AG10803 (cell line): ENCODE measurements at places on chromosomes 13 and 19.
A peak's percentile ranks its signal among the peaks of the same experiment; 100 is the strongest.

DNA sequence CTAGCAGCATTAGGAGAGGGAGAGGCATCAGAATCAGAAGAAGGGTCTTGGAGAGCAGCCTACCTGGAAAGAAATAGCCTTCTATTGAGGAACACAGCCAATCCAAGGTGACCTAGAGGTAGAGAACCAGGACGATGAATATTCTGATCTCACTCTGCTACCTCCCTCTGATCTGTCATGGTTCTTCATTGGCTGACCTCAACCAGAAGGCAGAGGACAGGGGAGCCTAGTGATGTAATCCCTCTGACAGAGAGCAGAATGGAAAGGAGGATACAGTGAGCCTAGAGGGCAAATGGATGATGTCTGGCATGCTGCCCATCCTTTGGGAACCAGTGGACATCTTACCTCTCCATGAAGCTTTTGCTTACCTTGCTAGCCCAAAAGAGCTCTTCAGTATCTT, 3.6 kb downstream of the ZNF507 start:
- DNase-seq: no peak

- DNase-seq: no peak
Observed at GRCh38 chr13:99500839-99501183, 461 bp upstream of the TM9SF2 start.

DNA sequence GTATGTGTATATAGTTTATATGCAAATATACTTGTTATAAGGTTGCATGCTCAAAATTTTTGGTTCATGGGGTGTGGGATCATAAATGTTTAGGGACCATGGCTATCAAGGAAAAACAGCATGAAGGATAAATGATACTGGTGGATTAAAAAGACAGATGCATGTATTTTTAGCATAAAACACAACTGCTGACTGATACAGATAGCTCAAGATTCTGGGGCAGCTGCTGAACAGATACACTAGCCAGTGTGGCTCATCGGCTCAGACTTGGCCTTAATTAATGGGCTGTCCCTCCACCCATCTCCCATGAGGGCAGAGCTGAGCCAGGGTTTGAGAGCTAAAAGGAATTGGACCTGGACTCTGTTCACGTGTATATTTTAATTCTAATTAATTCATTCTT, 11.4 kb downstream of the ALOX5AP start:
- no peak for DNase-seq

DNA sequence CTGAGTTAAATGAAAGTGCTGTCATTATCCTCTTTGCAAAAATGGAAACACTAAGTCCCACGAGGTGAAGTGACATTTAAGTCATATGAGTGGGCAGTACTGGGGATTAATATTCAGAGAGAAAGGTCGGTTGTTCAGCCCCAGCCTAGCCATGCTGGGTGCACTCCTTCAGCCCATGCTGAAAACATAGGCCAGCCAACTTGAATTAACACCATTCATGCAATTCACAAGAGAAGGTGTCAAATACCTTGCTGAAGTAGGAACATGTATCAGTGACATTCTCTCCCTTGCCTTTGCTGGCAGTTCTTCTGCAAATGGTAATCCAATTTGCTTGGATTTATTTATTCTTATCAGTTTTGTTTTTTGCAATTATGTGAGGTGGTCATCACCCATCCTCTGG, 256.3 kb downstream of the DNAJC15 start:
- DNase-seq: no peak

DNA sequence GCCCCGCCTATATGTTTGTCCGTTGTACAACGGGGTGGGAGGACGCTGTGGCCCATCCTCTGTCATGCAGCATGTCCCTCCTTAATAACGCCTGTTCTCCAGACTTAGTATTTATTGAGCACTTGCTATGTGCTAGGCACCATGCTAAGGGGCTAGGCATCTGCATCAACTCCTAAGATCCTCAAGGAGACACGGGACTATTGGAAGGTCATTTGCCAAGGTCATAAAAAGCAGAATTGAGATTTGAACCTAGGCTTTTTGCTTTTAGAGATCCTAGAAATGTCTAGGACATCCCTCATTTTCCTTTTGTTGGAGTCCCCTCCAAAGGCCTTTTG, 1.8 kb upstream of the MAST1 start:
- DNase-seq: no peak

DNA sequence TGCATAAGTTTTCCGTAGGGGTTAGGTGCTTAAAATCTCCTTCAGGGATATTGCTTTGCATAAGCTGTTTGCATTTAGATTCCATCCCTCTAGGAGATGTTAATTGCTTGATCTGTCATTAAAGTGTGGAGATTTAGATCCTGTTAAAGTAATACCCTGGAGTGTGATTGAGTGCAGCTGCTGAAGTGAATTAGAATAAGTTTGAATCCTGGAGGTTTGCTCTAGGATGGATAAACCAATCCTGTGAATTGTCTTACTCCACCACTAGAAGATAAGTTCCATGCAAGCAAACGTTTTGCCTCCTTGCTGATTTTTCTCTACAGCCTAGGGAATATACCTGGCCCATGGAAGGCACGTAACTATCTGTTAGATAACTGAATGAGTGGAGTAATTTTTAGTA, 1487.2 kb upstream of the PRR20A start:
- no peak for DNase-seq

DNA sequence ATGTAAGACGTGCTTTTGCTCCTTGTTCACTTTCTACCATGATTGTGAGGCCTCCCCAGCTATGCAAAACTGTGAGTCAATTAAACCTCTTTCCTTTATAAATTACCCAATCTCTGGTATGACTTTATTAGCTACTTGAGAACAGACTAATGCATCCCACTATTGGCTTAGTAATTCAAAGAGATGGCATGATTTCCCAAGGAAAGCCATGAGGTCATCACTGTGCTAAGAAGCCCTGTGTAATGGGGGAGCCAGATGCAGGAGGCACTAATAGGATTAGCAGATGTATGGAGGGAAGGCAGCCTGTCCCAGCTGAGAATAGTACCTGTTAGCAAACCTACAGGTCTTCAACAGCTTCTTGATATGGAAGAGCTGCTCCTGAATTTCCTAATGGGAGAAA, 38.1 kb downstream of the RUBCNL start:
- peak; percentile 55 for DNase-seq

DNA sequence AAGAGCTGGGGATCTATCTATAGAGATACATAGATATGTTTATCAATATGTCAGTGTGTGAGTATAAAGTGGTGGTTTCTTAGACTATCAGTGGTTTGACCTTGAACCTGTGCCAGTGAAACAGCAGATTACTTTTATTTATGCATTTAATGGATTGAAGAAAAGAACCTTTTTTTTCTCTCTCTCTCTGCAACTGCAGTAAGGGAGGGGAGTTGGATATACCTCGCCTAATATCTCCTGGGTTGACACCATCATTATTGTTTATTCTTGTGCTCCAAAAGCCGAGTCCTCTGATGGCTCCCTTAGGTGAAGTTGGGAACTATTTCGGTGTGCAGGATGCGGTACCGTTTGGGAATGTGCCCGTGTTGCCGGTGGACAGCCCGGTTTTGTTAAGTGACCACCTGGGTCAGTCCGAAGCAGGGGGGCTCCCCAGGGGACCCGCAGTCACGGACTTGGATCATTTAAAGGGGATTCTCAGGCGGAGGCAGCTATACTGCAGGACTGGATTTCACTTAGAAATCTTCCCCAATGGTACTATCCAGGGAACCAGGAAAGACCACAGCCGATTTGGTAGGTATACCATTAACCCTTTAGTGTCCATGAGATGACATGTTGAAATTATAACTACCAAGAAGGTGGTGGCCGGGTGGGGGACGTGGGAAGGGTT, 880 bp downstream of the FGF9 start:
- no peak for DNase-seq

- DNase-seq: no peak
Observed at GRCh38 chr13:40096357-40096901, 441.0 kb downstream of the COG6 start.

- no peak for DNase-seq
Observed at GRCh38 chr19:2034729-2035589, 16.1 kb downstream of the MKNK2 start.

GRCh38 chr19:18280247-18281081, 958 bp downstream of the JUND start:
- DNase-seq: peak; percentile 73

DNA sequence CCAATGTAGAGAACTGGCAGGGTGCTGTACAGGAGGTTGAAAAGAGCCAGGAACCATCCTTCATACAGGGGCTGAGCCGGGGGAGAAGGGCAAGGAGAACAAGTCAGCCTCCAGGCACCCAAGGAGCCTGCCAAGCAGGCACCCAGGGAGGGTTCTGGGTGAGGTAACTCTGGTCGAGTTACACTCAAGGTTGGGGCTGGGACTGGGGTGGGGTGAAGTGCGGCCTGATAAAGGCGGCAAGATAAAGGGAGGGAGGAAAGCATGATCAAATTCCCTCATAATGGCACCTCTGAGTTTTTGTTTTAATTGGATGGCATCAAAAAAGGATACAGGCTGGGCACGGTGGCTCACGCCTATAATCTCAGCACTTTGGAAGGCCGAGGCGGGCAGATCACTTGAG, 25.0 kb downstream of the ATP8B3 start:
- DNase-seq: no peak

DNA sequence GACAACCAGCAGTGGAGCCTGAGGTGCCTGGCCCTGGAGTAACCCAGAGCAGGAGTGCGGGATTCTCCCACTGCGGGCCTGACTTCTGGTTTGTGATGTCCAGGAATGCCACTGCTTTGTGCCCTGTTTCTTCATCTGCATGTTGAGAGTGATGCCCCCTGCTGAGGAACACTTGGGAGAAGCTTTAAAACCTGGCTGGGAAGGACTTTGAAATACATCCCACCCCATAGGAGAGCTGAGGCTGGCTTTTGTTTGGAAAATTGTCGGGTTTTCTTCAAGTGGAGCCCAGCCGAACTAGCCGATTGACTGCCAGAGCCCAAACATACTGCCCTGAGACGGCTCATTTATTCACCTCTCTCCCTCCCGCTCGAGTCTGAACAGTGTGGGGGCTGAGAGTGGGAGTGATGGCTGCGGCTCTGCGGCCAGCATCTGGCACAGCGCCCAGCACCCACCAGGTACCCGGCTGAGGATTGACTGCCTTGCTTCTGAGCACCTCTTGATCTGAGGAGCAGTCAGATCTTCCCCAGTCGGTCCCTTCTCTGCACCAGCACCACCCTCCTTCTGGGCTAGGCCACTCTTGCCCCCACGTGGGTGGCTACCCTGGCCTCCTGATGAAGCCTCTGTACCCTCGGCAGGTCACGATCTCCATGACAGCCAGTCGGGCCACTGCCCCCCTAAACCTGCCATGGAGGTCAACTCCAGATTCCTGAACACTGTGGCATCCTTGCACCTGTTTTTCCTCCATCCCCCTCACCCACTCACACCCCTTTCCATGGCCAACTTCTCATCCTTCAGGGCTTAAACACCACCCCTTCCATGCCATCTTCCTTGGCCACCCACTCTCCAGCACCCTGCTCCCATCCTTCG, 148.9 kb downstream of the SIPA1L3 start:
- DNase-seq: no peak

GRCh38 chr19:47225746-47226425, 5.1 kb downstream of the BBC3 start:
- peak; percentile 87 for DNase-seq

DNA sequence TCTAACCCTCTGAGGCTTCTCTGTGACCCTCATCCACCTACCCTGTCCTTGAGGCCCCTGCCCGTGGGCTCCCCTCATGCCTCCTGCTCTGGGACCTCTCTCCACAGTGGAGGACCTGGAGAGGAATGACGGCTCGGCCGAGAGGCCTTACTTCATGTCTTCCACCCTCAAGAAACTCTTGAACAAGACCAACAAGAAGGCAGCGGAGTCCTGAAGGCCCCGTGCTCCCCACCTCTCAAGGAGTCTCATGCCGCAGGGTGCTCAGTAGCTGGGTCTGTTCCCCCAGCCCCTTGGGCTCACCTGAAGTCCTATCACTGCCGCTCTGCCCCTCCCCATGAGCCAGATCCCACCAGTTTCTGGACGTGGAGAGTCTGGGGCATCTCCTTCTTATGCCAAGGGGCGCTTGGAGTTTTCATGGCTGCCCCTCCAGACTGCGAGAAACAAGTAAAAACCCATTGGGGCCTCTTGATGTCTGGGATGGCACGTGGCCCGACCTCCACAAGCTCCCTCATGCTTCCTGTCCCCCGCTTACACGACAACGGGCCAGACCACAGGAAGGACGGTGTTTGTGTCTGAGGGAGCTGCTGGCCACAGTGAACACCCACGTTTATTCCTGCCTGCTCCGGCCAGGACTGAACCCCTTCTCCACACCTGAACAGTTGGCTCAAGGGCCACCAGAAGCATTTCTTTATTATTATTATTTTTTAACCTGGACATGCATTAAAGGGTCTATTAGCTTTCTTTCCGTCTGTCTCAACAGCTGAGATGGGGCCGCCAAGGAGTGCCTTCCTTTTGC, 10.8 kb upstream of the ILF3 start:
- no peak for DNase-seq

GRCh38 chr13:106533943-106534638, 1.4 kb downstream of the EFNB2 start:
- DNase-seq: peak; percentile 62

DNA sequence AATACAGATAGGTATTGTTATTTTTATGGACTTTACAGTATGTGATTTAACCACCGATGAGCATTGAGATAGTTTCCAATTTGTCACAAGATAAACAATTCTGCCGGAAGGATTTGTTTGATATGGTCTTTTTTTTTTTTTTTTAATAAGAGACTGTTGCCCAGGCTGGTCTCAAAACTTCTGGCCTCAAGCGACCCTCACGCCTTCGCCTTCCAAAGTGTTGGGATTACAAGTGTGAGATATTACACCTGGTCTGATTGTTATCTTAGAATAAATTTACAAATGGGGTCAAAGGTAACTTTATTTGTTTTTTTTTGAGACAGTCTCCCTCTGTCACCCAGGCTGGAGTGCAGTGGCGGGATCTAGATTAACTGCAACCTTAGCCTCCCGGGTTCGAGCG, 1.2 kb downstream of the GARRE1 start:
- no peak for DNase-seq

- no peak for DNase-seq
Observed at GRCh38 chr13:76829572-76830327, 56.5 kb downstream of the KCTD12 start.

- peak; percentile 89 for DNase-seq
Observed at GRCh38 chr19:55189403-55189835, 9.3 kb upstream of the SYT5 start.

- no peak for DNase-seq
Observed at GRCh38 chr19:29326351-29326750, 113.4 kb upstream of the UQCRFS1 start.

DNA sequence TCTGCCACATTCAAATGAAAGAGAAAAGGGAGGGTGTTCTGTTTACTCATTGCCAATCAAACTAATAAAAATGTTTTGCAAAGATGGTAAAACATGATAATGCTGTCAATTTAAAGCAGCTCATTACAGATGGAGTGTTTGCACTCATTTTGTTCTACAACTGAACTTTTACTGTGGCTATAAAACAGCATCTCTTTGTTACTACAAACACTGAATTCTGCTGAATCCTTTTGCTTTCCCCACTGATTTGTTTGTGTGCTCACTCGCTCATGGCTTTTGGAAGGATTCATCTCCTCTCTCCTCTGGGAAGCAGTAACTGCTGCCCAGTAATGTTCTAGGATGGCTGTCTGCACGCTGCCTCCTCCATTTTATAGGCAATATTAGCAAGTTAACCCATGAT, 434.5 kb downstream of the PCDH9 start:
- DNase-seq: no peak

- DNase-seq: peak; percentile 9
Observed at GRCh38 chr13:40130871-40131636, 475.6 kb downstream of the COG6 start.

- DNase-seq: peak; percentile 25
Observed at GRCh38 chr19:18832306-18833140, 764 bp downstream of the UPF1 start.
